Stimulated activated CD8-positive, alpha-beta memory T cell treated with anti-CD3 and anti-CD28 coated beads, Interleukin-7, amount 100 ng/mL, for 4 hours (primary cell): ENCODE measurements at places on chromosomes 11 and 22.

DNA sequence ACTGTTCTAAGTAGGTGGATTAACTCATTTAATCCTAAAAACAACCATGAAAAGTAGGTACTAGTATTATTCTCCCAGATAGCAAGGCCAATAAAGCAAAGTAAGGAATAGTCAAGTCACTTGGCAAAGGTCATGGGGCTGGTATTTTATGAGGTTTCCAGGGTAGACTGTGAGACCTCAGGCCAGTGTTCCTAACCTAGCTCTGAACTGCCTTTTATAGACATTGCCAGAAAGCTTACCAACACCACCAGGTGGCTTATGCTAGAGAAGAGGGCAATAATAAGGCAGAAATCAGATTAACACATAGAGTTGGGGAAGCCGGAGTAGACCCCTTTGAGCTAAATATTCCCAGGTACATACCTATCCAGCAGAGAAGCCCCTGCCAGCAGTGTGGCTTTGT lies 490.9 kb upstream of the TENM4 start:
- no peak for DNase-seq

DNA sequence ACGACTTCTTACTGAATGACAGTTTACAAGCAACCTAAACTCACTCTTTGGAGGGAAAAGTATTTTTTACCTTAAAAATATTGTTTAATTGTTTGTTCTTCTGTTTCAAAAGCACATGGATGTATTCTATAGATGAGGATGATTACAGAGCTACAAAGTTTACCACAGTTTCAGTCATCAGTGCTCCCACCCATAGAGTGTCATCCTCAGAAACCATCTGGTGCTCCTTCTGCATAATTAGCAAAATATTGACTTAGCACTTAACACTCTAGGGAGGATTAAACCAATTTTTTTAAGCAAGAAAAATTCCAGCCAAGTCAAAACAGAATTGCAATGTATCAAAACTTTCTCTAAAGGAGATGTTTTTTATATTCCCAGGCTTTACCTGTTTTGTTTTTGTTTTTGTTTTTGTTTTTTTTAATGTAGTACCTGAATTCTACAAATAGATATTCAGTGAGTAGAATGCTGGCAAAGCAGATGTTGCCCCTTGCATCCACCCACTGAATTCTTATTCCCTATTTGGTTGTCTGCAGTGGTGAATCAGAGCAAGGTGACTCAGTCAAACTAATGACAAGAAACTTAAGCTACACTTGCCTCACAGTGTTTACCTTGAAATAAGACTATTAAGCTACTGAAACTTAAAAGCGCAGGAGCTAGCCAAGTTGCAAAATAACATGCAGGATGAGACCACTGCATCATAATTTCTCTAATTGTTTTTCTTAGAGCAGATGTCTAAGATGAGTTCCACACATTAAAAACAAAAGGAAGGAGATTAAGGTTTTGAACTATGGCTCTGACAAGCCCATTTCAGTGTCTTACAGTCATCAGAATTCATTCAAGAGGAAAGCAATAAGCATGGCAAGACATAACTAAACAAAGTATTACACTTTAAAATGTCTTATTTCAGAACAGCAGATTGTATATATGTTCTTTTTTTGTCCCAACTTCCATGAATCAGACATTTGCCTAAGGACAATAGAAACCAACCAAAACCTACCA lies 155.1 kb upstream of the SOX6 start:
- DNase-seq = no peak

DNA sequence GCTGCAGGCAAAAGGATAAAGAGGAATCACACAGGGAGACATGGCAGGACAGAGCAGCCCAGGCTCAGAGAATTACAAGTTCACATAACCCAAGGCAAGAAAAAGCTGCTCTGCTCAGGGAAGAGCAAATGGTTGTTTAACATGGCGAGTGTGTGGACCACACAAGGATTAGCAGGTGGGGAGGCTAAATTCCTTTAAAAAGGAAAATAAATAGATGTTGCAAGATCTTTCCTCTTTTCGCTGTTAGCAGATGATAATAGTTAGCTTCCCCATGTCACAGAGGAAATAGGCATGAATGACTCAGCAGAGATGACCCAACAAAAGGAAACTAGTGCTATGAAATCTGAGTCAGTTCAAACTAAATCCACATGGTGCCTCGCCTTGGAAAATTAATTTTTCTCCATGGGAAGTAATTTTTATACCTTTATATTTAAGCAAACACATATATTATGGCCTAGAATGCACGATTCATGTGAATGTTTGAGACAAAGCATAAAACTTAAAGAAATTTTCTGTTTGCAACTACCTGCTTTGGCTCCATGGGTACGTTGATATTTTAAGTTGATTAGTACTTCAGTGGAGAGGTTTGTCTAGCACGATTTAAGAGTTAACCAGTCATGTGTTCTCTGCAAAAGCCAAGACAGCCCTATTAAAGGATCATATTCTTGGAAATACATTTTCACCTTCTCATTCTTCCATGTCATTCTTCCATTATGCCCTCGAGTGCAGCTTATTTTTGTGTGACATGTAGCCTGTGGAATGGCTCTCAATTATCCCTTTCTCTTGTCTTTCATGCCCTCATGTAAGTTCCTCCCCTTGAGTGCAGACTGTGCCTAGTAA lies 38.5 kb upstream of the FJX1 start:
- no peak for DNase-seq

DNA sequence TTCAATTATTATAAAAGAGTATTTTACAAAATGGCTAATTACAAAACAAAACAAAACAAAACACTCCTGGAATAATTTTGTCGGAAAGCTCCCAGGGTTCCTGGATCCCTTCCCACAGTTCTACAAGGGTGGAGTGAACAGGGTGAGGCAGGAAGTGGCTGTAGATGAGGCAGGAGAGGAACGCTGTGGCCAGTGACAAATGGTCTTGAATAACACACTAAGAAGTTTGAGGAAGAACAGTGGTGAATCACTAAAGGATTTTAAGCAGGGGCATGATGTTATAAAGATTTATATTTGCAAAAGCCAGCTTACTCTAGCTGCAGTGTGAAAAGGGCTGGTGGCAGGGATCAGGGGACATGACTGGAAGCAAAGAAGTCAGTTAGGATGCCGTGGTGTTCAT lies 33.8 kb upstream of the APOA1 start:
- no peak for DNase-seq

DNA sequence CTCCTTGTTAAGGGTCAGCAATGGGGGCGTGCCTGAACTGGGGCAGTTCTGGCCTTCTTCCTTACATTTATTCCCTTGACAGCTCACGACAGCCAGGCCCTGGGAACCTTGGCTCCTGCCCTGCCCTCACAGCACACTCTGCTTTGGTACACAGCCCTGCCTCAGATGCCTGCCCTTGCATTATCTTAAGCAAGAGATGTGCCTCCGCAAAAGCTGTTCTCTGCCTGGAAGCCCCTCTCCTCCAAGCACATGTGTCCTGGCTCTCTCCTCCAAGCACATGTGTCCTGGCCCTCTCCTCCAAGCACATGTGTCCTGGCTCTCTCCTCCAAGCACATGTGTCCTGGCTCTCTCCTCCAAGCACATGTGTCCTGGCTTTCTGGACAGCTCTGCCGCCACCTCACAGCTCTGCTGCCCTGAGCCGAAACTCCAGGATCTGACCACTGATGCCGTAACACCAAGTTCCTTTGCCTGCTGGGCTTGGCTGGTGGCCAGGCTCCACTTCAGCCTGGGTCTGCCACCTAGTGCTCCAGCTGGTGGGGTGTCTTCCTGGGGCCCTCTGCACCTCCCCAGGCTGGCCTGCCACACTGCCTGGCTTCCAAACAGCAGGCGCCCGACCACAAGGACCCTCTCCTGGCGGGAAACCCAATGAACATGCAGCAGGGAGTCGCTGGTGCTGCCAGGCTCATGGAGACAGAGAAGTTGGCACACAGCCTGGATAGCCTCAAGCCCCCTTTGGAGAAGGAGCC lies 53.0 kb downstream of the SCUBE1 start:
- DNase-seq = no peak
